ENCODE measurements at places on chromosomes 2 and 18.
A peak's percentile ranks its signal among the peaks of the same experiment; 100 is the strongest.

DNA sequence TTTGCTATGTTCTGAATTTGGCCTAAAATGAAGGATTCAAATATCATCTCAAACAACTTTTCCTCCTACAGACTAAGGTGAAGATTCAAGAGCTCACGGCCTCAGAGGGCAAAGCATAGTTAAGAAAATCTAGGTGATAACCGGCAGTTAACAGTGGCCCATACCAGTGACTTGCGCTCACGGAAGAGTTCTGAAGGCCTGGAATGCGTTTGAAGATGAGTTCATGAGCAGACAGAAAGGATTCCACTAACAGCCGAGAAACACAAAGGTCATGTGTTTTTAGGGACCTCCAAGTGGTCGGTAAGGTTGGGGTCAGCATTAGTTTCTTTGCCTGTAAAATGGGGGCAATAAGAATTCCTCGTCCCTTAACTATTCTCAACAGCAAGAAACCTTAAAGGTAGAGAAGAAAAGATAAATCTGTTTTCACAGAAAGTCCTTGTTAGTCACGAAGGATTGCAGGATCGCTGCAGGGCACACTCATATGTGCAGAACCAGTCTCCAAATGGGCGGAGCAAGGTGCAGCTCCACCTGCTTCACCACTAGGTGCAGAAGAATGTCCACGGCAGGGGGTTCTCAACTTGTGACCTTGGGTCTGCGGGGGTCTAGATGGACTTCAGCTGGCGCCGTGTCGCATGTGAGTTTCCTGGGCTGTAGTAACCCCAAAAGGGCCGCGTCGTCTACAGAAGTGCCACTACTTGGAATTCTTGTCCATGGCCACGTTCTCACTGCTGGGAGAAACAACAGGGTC, 708 bp upstream of the RPIA start:
- peak; percentile 13 for DNase-seq

DNA sequence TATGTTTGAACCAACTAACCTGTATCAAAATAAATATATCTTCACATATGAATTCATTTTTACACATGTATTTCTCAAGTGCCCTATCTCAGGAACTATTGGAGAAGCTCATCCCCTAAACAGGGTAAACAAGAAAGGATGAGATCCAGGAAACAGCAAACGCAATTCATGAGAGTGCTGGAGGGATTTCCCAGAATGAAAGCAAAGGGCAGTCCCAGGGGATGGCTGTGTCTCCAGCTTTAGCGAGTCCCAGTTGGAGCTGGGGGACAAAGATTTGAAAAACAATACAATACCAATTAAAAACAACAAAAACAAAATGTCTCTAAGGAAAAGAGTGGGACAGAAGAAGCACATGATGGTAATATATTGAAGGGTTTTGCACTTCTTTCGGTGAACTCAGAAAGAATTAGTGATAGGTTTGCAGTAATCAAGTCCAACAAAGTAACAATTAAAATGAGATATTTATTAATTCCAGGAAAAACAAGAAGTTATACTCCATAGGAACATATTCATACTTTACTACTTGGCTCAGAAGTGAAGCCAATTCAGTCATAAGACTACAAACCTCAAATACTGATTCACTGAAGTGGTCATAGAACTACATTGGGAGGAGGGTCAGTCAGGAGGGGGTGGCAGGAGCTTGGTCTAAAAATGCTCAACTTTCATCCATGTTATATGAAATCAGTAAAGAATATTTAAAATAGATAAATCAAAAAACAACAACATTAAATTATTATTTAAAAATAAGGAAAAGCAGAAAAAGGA, 73.1 kb upstream of the PDE1A start:
- no peak for DNase-seq

GRCh38 chr2:120763508-120763907, 27.8 kb downstream of the GLI2 start:
- no peak for DNase-seq

DNA sequence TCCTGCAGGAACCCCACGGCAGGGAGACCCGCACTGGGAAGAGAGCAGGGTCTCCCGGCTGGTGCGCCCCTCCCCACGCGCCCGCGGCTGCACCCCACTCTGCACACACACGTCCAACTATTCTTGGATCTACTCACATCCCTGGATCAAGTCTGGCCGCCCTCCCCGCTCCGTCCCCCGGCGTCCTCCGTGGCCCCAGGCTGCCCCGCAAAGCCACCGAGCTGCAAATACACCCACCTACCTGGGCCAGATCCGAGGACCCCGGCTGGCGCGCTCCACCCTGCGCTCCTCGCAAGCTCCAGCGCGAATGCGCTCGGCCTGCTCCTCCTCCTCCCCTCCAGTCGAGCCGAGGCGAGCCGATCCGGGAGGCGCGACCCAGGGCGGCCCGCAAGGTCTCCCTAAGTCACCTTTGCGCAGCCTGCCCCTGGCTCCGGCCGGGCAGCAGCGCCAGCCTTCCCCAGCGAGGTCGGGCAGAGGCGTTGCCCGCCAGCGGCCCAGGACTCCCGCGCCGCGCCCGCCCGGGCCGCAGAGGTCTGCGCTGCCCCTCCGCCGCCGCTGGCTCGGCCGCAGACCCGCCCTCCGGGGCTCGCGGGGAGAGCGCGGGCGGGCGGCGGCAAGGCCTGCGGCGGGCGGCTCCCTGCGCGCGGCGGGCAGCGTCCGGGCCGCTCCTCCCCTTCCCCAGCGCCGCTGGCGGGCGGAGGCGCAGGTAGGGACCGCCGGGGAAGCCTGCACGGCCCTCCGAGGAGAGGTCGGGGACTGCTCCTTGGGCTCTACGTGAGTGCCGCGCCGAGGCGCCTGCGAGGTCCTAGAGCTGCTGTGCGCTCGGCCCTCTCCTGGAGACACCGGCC, 126.0 kb downstream of the OSBPL1A start:
- peak; percentile 51 for DNase-seq

GRCh38 chr2:174771631-174772471, 7.6 kb upstream of the CHRNA1 start:
- DNase-seq = peak; percentile 79

GRCh38 chr2:239275847-239276831, 124.7 kb downstream of the HDAC4 start:
- no peak for DNase-seq

DNA sequence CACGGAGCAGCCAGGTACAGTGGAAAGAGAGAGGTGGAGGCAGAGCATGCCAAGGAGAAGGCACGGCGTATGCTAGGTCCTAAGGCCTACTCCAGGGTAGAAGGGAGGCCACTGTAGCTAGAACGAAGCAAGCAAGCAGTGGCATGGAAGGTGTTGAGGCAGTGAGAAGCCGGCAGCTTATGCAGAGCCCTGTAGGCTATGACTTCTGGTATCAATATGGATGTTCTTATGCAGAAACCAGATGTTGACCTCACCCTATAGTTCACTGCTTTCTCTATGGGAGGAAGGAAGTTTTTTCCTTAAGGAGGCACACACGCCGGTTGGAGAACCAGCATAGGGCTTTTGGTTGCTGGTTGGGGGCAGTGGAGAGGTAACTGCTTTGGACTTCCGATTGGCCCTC, 6.1 kb downstream of the MGAT5 start:
- DNase-seq = no peak

DNA sequence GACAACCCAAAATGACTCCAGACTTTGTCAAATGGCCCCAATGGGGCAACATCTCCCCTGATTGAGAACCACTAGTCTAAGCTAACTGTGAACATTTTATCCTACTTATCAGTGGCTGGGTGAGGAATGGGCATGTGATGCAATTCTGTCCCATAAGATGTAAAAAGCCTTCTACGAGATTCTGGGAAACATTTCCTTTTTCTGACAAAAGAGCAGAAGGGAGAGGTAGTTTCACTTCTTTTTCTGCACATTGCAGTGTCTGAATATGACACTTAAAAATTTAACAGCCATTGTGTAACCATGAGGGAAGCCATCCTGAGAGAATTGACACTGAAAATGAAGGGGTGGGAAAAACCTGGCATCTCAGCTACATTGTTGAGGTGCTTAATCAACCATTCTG, 17.3 kb upstream of the MARCHF4 start:
- DNase-seq = peak; percentile 69

DNA sequence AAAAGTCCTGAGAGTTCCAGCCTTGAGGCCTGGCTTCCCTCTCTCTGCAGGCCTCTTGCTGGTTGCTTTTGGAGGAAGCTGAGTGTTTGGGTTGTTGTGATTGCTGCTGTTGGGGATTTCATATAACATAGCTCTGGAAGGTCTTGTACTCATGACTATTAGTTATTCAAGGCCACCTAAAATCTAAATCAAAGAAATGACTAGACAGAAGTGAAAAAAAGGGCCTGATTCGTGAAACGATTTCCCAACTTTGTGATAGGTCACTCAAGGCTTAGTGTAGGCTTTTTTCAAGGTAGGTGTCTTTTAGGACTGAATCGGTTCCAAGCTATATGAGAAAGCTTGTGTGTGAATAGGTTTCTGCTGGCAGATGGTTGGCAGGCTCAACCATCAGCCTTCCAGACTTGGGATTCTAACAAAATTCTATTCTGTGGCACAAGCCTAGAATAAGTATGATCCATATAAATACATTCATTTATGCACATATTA, 164.4 kb downstream of the FMNL2 start:
- DNase-seq = peak; percentile 81

DNA sequence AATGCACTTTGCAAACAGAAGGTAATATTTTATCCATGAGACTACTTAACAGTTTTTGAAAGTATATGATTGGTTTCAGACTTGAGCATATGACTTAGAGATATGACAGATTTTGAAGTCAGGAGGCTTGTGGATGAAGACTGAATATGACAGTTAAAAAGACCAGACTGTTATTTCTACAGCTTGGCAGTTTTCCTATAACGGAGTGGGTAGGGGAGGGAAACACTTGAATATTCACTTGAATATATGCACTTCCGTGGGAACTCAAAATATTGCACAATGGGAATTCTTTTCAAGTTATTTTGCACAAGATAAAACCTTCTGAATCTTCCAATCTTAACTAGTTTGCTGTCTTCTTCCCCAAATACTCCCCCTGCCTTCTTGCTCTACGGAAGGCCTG, 64.6 kb upstream of the ACKR3 start:
- no peak for DNase-seq

DNA sequence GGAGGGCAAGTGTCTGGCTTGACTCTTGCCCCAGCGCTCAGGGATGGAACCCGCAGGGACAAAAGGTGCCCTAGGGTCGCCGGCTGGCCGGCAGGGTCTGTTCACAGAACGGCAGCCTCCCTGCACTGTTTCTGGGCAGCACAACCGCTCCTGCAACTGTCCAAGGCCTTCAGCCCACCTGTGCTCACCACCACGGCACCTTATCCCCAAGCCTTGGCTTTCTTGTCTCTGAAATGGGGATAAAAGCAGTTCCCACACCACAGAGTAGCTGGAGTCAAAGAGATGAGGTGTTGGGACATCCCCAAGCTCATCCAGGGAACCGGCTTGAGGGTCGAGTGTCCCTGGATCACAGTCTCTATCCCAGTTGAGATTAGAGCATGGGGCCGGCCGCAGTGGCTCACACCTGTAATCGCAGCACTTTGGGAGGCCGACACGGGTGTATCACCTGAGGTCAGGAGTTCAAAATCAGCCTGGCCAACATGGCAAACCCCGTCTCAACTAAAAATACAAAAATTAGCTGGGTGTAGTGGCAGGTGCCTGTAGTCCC, 4.7 kb downstream of the SNORC start:
- DNase-seq = no peak

DNA sequence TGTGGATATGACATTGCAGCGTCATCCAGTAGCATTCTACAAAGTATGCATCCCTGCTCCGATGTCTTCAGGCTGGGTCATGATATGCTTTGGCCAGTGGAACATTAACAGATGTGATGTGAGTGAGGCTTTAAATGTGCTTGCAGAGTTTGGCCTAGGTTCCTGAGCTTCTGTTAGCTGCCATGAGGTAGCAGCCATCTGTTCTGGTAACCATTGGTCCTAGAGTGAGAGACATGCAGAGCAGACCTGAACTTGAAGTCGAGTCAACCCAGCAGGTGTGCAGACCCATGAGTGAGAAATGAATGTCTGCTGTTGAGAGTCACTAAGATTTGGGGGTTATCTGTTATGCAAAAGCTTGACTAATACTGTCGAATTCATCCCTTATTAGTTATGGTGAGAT, 73.8 kb upstream of the NABP1 start:
- no peak for DNase-seq

DNA sequence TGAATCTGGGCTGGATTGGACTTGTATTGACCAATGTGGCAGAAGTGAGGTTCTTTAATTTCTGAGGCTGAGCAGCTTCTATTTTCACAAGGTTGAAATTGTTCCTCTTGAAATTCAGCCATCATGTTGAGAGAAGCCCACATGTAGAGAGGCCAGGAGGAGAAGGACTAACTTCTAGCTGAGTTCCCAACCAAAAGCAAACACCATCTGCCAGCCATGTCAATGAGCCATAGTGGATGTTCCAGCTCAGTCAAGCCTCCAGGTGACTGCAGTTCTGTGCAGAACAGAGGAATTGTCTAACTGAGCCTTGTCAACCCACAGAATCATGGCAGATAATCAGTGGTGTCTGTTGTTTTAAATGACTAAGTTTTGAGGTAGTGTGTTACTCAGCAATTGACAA, 110.6 kb upstream of the ACVR1 start:
- DNase-seq = no peak

DNA sequence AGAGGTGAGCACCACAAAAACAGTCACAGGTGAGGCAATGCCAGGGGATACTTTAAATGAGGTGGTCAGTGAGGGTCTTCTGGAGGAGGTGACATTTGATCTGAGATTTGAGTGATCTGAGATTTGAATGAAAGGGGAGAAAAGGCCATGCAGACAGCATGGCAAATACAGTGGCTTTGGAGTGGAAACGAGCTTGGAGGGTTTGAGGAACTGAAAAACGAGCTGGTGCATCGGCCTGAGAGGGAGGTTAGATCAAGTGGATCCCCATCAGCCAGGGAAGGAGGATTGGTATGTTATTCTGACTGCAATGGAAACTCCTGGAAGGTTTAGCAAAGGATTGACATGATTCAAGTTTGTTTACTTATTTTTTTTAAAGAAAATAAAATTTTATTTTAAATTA, 245.1 kb downstream of the KCNS3 start:
- no peak for DNase-seq

GRCh38 chr2:173204316-173204715, 128.7 kb downstream of the MAP3K20 start:
- no peak for DNase-seq

- DNase-seq = no peak
Observed at GRCh38 chr2:200479692-200480265, 30.1 kb downstream of the KCTD18 start.

GRCh38 chr2:8306530-8307351, 375.1 kb upstream of the ID2 start:
- no peak for DNase-seq

- DNase-seq = no peak
Observed at GRCh38 chr2:31287654-31288053, 53.7 kb downstream of the EHD3 start.

GRCh38 chr18:57437402-57437765, 2.2 kb downstream of the ONECUT2 start:
- DNase-seq = no peak

Data from suppressor macrophage treated with lipopolysaccharide for 1 hour (primary cell).